ENCODE measurements at places on chromosomes 5 and 9. TPM values are rescaled to one million over a fixed set of nuclear protein-coding genes. Genes with fewer than 3 reads are reported as not detected.

DNA sequence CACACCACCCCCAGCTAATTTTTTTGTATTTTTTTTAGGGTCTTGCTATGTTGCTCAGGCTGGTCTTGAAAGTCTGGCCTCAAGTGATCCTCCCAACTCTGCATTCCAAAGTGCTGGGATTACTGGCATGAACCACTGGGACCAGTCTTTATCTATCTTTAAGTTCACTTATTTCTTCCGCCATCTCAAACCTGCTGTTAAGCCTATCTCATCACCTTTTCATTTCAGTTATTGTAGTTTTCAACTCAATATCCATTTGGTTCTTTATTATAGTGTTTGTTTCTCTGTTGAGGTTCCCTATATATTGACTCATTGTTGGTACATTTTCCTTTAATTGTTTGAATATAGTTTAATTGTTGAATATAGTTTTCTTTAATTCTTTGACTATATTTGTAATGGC, 48.1 kb downstream of the GALNT12 start:
- no peak for DNase-seq

GRCh38 chr5:41270423-41271251, 57.3 kb upstream of the C6 start:
- peak; percentile 21 for DNase-seq

DNA sequence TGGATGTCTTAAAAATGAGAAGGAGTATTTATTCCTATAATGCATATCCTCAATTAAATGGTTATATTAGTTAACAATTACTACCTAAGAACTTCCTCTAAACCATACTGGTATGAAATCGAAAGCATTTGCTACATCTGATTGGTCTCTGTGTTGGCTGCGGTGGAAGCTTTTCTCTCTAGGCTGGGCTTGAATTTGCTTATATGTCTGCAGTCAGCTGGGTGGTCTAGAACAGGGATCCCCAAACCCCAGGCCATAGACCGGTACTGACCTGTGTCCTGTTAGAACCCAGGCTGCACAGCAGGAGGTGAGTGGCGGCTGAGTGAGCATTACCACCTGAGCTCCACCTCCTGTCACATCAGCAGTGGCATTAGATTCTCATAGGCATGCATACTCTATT, 112.3 kb downstream of the TLE4 start:
- DNase-seq, result no peak

DNA sequence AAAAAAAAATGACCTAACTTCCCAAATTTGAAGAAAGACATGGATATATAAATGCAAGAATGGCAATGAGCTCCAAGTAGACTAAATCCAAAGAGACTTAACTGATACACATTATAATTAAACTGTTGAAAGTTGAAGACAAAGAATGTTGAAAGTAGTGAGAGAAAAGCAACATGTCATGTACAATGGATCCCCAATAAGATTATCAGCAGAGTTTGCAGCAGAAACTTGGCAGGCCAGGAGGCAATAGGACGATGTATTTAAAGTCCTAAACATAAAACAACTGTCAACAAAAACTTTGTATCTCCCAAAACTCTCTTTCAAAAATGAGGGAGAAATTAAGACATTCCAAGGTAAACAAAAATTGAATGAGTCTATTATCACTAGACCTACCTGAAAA, 8.6 kb upstream of the DIRAS2 start:
- DNase-seq, result no peak

DNA sequence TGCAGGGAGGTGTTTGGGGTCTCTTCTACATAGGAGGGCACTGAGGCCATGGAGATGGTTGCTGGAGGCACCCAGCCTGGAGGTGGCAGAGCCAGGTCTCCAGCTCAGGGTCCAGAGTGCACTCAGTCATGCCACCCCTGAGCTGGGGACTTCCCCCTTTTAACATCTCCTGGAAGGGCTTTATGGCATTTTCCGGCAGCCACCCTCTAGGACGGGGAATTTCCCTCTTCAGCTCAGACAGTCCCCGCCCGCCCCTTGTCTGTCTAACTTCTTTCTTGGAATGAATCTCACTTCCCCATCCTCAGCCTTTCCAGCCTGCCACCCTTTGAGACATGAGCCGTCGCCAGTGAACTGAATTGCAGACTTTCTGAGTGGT, 49.9 kb downstream of the COL15A1 start:
- DNase-seq, result no peak

DNA sequence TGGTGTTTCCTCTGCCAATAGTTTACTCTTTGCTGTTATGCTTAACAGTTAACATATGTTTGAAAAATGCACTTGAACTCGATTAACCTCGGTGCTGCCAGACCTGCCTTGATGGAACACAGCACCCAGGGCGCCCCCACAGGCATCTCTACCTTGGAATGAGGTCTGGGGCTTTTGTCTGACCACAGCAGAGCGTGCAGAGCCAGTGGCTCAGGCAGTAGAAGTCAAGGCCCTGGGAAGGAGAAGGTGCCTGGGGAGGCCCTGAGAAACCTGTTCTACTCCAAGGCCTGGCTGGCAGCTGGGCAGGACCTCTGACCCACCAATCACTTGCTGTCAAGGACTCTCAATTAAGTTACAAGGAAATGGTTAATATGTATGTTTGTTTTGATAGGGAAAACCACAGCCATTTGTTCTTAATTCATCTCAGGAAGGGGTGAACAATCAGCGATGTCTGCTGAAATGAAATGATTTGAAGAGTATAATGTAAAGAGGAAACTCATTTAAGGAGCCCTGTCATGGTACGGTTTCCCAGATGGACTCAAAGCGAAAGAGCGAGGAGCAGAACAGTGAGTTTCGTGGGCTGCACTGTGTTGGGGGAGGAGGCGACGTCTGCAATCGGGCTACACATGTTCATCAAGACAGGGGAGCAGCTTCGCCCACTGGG, 21.9 kb downstream of the MACROH2A1 start:
- no peak for DNase-seq

GRCh38 chr9:17888066-17888465, 309.2 kb downstream of the SH3GL2 start:
- DNase-seq, result no peak

GRCh38 chr5:127101533-127101932, 28.2 kb upstream of the C5orf63 start:
- DNase-seq, result no peak

DNA sequence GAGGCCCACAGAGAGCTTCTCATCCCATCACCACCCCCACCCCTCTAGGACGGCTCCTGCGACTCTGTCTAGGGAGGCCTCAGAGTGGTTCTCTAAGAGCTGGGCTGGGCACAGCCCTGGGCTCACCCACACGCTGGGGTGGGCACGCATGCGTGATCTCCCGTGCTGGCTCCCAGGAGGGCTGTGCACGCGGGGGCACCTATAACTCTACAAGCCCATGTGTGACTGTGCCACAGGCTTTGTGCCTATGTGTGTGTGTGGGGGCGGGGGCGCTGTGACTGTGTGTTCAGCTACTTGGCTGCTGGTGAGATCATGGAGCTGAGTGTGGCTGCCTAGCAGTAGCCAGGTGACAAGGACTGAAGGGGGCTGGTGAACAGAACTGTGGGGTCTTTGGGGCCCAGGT, 32.2 kb downstream of the NDUFA8 start:
- no peak for DNase-seq

CNTFR gene
- not detected for total RNA-seq

FAM153A gene
- total RNA-seq, result 4.7 TPM

SCGB3A1 gene
- total RNA-seq, result not detected

PRSS3 gene
- total RNA-seq, result not detected

IDNK gene
- total RNA-seq, result 8.2 TPM

Measured in OCI-LY7 (cell line).